Endodermal cell (in vitro differentiated cells): ENCODE measurements at places on chromosomes 16 and 17.

DNA sequence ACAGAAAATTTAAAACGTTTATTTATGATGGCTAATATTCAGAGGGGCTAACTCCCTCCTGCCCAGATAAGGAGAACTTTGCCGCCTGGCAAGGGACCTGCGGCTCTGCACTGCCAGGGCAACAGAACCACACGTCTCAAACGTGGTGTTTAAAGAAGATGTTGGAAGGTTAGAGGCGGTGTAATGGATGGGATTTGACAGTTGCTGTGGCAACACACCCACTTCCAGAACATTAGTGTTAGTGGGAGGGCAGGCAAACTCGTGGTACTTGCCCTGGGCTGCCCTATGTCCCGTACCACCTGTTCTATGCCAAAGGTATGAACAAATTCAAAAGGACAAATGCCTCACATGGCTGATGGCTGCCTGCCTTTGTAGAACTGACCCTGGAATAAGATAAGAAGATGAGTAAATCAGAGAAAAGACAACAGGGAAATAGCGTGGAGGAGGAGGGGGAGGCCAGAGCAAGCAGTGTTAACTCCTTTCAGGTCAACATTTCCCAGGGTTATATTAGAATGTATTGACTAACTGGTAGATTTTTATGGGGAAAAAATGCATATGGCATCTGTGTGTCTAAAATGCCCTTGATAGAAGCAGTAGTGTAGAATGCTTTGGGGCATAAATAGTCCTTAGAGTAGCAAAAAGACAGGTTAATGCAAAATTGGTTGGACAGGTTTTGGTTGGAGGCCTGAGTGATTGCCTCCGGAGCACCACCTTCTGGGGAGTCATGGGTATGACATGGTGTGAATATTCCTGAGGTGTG is 30.8 kb downstream of the HLF start:
- DNase-seq, result peak; percentile 93

DNA sequence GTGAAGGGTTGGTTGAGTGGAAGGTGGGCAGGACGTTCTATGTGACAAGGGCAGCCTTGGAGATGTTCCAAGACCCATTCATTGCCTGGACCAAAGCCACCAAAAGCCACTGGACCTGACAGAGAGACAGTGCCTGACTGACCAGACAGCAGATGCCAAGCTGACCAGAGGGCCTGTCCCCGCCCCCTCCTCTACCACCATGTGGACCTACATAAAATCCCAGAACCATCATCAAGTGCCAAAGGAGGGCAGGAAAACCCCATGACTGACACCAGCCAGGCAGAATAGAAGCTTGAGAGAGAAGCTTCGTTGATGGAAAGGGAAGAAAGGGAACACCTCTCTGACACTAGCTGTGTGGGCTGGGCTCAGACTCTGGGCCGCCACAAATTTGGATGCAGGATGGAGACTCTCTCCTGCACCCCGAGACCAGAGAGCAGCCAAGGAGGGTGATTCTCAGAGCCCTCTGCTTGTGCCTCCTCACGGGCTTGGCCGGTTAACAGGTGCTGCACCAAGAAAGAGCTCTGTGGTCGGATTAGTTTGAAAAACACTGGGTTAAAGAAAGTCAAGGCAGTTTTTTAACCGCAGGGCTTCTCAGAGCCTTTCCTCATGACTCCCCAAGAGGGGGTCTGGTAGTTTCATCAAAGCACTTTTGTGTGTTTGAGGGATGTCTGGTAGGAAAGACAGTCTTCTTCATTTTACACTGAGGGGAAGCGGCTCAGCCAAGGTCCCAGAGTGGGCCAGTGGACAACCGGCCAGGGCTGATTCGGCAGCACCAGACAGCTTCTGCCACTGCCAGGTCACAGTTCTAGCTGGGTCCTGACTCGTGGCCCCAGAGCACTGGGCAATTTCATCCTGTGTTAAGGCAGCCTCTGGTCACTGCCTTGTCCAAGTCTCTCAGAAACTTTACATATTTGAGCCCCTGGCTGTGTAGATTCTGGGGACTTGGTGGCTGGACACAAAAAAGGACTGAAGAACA is 1.7 kb downstream of the TNFRSF13B start:
- DNase-seq, result peak; percentile 40

GRCh38 chr17:67171560-67171959 is 73.4 kb downstream of the HELZ start:
- no peak for DNase-seq

- no peak for DNase-seq
These were observed 259.8 kb downstream of the CPPED1 start for GRCh38 chr16:12543700-12544476.

GRCh38 chr16:50071075-50071671 is 5.4 kb downstream of the HEATR3 start:
- no peak for DNase-seq

- peak; percentile 26 for DNase-seq
These were observed 27.8 kb downstream of the C16orf96 start for GRCh38 chr16:4583906-4584305.

- DNase-seq, result no peak
These were observed 101.6 kb downstream of the CYTH1 start for GRCh38 chr17:78680436-78680835.

- DNase-seq, result no peak
These were observed 8.7 kb downstream of the CLEC19A start for GRCh38 chr16:19294156-19294649.

GRCh38 chr16:1425616-1426370 is 5.1 kb upstream of the PERCC1 start:
- no peak for DNase-seq

GRCh38 chr16:50072730-50073129 is 7.0 kb downstream of the HEATR3 start:
- DNase-seq, result no peak
